ENCODE measurements at places on chromosomes 13 and 19. TPM values are rescaled to one million over a fixed set of nuclear protein-coding genes. Genes with fewer than 3 reads are reported as not detected.
A peak's percentile ranks its signal among the peaks of the same experiment; 100 is the strongest.

- DNase-seq: no peak
These were observed 13.6 kb upstream of the KPNA3 start for GRCh38 chr13:49806126-49806536.

DNA sequence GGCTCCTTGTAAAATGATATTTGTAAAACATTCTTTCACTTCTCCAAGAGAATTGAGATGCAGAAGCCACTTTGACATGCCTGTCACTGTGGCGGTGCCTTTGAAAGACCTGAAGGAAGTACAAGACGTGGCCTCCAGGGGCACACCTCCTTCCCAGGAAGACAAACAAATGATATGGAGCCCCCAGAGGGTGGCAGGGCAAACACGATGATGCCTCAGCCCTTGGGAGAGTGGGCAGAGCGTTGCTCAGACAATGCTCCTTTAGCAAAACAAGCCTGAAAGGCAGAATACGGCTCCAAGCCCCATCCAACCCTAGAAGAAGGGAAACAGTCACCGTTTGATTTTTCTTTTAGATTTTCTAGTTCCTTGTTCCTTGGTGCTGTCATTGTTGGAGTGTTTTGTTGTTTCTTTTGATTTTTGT, 9.2 kb upstream of the ATP12A start:
- DNase-seq: no peak

DNA sequence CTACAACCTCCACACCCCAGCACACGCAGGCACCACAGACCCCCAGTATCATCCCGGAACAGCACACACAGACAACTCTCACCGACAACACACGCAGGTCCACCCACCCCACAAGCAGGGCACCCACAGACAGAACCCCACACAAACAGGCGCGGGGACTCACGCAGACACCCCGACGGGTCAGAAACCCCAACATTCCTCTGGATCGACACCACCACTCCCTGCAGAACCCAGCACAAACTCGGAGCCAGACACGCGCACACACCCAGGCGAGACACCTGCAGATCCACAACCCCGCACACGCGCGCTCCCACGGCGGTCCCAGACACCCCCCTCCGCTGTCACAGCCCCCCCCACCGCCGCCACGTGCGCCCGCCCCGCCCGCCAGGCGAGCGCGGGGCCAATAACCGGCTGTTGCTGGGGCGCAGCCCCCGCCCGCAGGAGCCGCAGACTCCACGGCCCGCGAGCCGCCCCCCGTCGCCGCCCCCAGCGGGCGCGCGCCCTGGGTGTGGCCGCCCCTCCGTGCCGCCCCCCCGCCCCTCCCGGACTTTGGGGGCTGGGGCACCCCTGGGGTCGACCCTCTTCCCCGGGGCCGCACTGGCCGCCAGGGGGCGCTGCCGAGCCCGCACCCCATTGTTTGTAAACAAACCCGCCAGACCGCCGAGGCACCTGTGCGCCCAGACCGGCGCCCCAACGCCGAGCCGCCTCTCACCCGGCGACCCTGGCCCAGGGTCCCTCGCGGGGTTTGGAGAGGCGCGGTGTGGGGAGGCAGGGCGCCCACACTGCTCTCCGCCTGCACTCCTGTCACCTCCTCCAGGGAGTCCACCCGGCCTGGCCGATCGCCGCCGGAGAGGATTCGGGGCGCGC, 712 bp downstream of the BBC3 start:
- peak; percentile 68 for DNase-seq

GRCh38 chr13:111411919-111412650, 91.6 kb downstream of the TEX29 start:
- no peak for DNase-seq

- no peak for DNase-seq
These were observed 528.7 kb downstream of the RFC3 start for GRCh38 chr13:34346626-34347025.

- no peak for DNase-seq
These were observed 86.3 kb downstream of the LRCH1 start for GRCh38 chr13:46639033-46639981.

DNA sequence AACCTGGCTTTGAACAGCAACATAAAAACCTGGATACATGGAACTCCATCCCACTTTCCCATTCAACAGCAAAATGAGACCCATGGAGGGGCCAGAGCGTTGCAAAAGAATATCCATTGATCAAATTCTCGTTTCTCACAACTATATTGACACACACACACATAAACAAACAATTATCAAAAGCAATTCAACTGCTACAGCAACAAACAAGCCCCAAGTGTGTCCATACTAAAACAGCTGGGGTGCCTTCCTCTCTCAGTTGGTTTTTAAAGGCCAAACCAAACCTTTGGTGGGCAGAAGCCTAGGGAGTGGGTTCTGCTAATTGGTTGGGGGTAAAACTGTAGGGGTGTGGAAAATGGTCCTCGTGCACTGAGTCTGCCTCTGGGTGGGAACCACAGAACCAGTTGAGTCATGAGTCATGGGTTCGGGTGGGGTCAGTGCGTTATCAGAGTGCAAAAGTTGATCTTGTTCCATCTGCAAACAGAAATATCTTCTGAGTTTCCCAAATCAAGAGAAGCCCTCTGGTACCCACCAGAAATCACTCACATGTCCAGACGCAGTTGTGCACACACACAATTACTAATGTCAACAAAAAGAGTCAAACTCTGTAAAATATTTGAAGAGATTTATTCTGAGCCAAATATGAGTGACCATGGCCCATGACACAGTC, 18.5 kb downstream of the GPR42 start:
- no peak for DNase-seq

DNA sequence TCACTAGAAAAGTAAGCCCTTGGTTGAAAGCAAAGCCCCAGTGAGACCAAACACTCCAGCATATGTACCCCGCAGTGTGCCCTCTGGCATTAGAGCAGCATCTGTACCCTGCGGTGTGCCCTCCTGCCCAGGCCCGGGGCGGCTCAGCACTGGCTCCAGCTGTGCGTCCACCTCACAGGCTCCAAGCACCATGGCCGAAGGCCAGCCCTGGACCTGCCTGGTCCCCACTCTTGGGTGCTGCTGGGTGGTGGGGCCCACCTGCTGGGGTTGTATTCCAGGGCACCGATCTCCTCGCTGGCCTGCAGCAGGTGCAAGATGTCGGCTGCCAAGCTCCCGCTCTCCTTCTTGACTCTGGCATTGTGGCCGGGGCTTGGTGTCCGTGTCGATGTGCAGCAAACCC, 230.2 kb downstream of the TUBA3C start:
- no peak for DNase-seq

GRCh38 chr13:50167224-50167947, 152.1 kb downstream of the KCNRG start:
- no peak for DNase-seq

The FAM216B gene
- total RNA-seq: 2.9 TPM

The KIR2DL1 gene
- not detected for total RNA-seq

The IGFL3 gene
- total RNA-seq: not detected

The SIGLEC10 gene
- 2.6 TPM for total RNA-seq

The GNA15 gene
- 0.73 TPM for total RNA-seq

Measured in cerebellum (tissue), 4 donors.